ENCODE measurements at places on chromosomes 16 and 17.

DNA sequence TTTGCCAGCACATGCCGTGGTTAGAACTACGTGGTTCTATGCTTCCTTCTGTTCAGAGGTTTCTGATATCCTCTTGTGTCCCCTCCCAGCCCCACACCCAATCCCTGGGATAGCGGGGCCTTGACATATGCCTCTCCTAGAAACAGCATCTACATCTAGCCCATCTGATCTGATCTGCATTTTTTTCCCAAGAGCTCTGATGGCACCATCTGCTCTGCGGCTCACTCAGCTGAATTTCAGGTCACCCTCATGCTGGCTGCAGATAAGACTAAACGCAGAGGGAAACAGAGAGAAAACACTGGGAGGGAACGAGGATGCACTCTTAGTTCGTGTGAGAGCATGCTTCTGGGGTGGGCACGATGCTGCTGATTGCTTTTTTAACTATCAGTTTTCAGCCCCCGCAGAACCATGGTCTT lies 10.7 kb downstream of the WIPI1 start:
- DNase-seq: no peak

- DNase-seq: no peak
Observed at GRCh38 chr17:43015579-43015978, 6.6 kb downstream of the VAT1 start.

DNA sequence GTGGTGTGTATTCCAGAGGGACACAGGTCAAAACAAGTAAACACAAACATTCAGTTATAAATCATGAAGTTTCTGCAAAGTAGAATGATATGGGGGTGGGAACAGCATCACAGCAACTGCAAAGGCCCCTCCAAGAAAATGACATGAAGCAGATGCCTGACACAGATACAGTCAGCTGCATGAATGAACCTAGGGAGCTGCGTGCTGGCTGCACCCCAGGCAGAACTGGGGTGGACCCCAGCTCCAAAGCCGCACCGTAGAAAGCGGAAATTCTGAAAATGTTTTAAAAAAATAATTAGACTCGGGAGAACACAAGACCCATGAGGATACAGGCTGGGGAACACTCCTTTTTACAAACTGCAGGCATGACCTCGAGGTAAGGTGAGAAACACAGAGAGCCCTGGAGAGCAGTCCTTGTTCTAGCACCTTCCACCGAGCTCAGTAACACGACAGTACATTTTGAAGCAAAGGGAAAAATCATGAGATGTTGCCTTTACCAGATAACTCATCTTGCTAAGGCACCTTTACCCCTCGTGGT lies 323.8 kb downstream of the SOX9 start:
- DNase-seq: no peak

- DNase-seq: no peak
Observed at GRCh38 chr16:85331688-85332087, 219.4 kb upstream of the CIBAR2 start.

DNA sequence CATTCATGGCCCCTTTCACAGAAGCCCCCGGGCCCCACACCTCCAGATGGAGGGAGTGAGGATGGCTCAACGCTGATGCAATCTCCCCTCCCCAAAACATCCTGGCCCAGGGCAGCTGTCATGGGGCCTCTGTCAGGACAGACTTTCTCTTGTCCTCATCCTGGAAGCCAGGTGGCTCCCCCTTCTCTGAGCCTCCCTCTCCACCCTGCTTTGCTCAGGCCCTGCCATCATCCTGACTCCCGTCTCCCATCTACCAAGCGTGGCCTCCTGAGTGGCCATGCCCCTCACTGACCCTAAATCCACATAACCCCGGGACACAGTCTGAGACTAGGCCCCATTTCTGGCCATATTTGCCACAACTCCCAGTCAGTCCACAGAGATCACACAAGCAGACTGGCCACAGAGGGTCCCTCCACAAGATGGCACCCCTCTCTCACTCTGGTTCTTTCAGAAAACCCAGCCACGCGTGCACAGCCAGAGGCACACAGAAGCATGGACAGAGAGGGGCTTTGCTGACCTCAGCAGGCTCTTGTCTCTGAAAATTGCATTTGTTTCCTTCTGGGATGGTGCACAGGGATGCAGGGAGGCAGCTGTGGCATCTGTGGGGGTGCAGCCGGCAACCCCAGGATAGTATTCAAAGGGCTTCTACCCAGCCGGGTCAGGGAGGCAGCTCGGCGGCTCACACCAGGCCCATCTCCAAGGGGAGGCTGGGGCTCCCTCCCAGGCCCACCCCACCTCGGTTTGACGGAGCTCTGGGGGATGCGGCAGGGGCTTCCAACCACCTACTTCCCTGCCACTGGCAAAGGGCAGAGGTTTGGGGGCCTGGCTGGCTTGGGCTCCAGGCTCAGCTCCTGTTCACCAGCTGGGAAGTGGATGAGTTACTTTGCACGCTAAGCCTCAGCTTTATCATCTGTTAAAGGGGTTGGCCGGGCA lies 16.9 kb downstream of the DOC2B start:
- peak; percentile 78 for DNase-seq

- DNase-seq: peak; percentile 66
Observed at GRCh38 chr17:77423589-77424451, 283.1 kb downstream of the SEC14L1 start.

DNA sequence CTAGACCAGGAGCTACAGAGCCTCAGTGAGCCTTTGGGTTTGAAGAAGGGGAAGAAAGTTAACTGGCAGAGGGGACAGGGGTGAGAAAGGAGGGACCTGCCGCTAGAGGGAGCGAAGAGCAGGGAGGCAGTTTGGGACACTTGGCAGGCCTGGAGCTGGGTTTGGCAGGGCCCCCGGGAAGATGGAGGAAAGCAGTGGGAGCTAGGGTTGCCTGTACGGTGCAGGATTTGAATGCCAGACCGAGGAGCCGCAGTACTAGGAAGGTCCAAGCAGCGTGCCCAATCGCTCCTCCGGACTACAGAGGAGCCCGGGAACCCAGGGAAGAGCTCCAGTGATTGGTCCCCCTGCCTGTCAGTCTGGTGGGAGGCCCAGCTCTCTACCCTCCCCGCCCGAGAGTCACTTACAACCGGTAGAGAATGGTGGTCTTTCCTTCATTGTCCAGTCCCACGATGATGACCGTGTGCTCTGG lies 1.3 kb downstream of the ARL5C start:
- DNase-seq: peak; percentile 74

DNA sequence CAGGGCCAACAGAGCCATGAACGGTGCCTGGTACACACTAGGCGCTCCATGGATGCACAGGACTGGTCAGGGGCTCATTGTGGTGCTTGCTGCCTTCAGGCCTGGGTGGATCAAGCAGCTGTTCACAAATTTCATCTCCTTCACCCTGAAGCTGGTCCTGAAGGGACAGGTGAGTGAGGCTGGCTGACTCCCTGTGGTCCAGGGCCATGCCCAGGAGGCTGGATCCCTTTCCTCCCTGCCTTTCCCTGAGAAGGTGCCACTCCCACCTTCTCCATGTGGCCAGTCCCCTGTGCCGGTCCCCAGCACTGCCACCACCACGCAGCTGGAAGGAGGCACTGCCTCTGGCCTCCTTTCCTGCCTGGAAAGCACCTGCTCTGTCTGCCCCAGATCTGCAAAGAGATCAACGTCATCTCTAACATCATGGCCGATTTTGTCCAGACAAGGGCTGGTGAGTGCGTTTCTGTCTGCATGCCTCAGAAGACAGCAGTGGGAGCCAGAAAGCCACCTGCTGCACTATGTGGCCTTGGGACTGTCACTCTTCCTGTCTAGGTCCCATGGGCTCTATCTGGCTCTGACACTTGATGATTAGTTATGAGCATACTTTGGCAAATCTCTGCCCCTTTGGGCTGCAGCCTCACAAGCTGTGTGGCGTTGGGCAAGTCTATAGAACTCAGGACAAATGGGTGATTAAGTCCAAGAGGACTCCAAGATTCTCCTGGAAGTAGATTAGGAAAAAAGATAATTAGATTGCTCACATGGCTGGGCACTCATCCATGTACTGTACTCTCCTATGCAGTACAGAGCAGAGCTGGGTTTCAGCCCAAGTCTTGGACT lies 9.4 kb downstream of the CETP start:
- no peak for DNase-seq

DNA sequence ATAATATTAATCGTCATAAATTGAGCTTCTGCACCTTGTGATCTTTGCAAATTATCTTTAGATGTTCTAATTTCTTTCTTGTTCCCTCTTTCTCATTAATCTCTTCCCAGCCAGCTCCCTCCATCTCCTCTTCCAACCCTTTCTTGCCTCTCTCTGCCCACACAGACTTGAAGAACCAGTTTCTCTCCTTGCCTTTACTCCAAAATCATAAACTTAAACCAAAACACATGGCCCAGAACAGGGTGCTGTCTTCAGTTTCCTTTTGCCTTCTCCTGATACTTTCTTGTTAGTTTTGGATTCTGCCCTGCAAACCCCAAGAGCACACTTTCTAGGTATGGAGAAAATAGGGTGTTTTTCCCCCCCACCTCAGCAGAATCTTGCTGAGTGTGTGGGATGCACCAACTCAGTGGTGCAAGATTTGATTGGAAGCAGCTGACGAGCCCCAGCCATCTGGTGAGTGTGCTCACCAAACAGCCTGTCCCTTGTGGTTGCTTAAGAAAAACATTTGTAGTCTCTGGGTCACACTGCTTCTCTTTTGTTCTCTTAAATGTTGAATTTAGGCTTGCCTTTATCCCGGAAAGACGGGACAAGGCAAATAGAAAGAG lies 175.8 kb upstream of the MAF start:
- no peak for DNase-seq

DNA sequence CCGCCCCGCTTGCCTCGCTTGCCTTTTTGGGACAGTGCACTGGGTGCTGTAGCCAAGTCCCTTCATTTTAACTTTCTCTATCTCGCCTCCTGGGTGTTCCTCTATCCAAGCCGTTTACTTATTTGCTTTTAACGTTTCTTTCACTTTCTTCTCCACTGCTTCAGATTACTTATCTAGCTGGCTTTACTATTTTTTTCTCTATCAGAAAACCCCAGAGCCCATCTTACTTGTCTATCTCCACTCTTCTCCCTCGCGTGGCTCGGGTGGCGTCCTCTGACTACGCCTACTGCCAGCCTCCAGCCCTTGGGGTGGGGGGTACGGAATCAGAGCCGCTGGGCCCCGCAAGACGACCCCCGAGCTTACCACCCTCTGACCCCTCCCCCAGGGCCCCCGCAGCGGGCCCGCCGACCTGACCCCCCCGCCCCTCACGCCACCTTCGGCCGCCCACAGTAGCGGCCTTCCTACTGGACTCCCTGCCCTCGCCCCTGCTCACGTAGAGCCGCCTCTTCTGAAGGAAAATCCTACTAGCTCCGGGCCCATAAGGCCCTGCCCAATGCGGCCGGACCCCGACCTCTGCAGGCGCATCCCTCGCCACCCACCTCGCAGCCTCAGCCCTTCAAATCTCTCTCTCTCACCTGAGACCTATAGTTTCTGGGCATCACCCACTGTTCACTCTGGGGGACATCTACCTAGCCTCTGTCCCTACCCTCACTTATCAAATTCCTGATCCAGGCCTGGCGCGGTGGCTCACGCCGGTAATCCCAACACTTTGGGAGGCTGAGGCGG lies 1.0 kb upstream of the SLC12A4 start:
- DNase-seq: no peak

DNA sequence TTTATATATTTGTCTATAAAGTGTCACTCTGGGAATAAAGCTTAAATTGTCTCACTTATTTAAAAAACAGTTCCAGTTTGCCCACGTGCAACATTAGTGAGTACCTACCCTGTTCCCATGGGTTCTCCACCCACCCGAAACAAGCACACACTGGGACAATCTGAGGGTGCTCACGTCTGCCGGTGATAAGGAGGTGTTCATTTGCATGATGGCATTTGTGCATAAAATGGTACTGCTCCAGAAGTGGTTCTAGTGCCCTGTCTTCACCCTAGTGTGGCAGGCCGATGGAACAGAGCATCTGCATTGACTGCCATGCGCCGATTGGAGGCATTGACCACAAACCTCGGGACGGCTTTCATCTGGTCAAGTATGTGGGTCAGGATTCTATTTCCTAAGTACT lies 35.6 kb upstream of the ENDOV start:
- no peak for DNase-seq

DNA sequence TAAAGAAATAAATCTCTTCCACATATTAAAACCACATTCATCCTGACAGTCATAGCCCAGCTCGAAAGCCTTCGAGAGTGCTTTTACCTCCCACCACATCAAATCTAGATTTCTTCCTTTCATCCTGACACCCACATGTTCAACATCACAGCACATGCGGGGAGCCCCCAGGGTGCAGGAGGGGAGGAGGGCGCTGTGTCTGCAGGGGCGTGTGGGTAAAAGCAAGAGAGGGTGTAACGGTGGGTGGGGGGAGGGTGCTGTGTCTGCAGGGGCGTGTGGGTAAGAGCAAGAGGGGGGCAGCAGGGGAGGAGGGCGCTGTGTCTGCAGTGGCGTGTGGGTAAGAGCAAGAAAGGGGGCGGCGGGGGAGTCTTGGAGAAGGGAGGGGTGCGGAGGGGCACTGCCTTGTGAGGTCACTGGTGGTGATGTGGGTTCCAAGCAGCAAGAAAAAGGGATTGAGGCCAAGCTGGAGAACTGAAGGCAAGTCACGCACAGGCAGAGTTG lies 34.7 kb downstream of the ADCY9 start:
- DNase-seq: no peak

DNA sequence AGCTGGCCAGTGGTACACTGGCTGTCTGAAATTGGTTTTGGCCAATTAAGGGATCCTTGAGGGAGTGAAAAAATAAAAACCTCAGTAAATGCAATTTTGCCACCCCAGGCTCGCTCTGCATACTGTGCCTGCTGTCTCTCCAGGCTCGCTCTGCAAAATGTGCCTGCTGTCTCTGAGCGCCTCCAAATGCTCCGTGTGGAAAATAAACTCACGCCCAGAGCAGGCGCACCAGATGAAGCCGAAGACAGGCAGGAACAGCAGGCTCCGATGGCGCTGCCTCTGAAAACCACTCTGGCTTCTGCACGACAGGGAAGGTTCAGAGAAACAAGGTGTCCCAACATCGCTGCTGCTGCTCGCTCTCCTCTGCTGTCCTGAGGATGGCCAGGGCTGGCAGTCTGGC lies 29.1 kb downstream of the SNN start:
- DNase-seq: no peak

DNA sequence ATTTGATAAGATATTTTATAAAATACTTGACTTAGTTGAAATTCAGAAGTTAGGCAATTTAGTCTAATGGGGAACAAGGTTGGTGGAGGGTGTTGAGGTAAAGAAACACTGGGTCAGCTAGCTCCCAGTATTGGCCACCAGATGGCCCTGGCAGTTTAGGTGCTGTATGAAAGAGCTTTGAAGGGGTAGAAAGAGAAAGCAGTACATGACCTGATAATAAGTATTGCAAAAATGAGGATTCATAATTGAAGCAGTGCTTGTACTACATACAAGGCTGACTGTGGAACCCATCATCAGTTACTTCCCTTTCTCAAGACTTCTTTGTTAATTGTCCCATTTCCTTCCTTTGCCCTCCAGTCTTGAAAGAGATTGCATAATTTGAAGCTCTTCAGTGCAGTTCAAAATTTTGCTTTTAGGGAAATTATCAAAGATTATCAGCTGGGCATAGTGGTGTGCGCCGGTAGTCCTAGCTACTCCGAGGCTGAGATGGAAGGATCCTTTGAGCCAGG lies 29.4 kb downstream of the TANC2 start:
- DNase-seq: no peak

All from head of caudate nucleus (tissue), 42 donors.